ENCODE measurements at places on chromosomes 11 and 22.
A peak's percentile ranks its signal among the peaks of the same experiment; 100 is the strongest.

GRCh38 chr11:130601141-130601540 is 152.7 kb downstream of the ADAMTS15 start:
- no peak for DNase-seq

DNA sequence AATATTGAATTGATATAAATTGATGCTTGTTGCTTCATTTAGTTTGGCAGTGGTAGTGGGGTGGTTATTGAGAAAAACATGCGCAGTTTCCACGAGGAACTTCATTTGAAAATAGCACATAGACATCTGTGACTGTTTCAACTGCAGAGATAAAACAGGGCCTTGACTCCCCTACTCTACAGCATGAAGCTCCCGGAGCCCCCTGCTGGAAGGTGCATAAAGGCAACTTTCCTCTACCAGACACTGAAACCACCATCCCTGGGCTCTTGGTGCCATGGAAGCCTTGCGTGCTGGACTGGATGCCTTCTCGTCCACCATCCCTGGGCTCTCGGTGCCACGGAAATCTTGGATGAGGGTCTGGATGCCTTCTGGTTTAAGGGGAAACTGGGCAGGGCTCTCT is 195.9 kb downstream of the CSNK2A3 start:
- DNase-seq: no peak

- DNase-seq: no peak
These were observed 12.2 kb upstream of the MRPL17 start for GRCh38 chr11:6695377-6695776.

GRCh38 chr11:47152953-47153950 is 23.4 kb downstream of the ARFGAP2 start:
- DNase-seq: peak; percentile 51

GRCh38 chr11:102226702-102227490 is 90.4 kb upstream of the BIRC3 start:
- DNase-seq: no peak

DNA sequence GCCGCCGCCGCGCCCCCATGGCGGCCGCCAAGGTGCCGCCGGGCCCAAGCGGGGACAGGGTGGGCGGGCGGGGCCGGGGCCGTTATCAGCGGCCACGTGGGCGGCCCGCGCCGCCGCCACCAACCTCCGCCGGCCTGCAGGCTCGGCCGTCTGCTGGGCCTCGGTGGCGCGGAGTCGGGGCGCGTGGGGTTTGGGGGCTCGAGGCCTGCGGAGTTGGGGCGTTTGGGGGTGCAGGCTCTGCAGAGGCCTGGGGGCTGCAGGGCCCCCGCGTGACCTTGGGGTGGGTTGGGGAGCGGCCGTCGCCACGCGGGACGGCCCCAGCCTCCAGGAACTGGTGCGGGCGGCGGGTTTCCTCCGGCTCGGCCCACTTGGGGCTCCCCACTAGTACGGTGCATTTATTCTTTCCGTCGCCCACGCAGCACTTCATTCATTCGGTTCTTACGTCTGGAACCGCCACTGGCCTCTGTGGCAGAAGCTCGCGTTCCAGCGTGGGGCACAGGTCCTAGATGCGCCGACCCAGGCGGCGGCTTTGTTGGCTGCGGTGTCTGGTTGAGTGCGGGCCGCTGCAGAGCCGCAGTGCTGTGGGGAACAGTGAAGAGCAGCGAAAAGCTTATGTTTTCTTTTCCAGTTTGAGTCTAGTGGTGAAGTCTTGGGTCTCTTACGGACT is 740 bp upstream of the TRMT2A start:
- no peak for DNase-seq

GRCh38 chr11:86805873-86806310 is 5.5 kb downstream of the PRSS23 start:
- no peak for DNase-seq

DNA sequence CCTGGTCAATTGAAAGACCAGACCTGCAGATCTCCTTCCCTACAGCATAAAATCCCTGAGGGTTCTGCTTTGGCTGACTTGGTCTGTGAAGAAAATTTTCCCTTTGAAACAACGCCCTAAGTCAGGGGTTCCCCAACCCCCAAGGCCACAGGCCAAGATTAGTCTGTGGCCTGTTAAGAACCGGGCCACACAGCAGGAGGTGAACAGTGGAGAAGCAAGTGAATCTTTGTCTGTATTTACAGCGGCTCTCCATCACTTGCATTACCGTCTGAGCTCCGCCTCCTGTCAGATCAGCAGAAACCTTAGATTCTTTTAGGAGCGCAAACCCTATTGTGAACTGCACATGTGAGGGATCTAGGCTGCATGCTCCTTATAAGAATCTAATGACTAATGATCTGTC is 38.2 kb downstream of the CCDC83 start:
- no peak for DNase-seq
